Mesothelial cell of epicardium (in vitro differentiated cells): ENCODE measurements at places on chromosomes 2 and 18.

DNA sequence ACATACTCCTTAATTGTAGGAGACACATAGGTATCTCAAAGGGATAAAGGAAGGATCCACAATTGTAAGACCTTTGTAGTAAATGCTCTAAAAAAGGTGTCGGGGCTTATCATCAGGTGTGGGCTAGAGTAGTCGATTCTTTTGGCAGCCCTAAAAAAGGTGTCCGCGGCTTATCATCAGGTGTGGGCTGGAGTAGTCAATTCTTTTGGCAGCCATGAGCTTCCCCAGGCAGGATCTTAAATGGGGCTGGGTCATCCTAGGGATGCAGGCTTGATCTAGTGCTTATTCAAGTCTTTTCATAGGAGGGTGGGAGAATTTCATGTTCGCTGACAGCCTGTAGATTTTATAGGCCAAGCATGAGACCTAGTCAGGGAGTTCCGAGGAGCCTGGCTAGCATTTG is 406.4 kb upstream of the VWC2L start:
- DNase-seq = no peak

- DNase-seq = no peak
Observed at GRCh38 chr18:13279181-13280069, 60.9 kb downstream of the LDLRAD4 start.

DNA sequence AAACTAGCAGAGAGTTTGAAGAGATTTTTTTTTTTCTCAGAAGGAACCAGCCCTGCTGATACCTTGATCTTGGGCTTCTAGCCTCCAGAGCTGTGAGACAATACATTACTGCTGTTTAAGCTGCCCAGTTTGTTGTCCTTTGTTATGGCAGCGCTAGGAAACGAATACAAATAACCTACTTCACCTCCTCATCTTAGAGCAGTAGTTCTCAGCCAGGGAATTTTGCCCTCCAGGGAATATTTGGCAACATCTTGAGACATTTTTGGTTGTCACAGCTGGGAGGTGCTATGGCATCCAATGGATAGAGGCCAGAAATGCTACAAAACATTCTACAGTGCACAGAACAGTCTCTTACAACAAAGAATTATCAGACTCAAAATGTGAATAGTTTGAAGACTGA is 43.9 kb upstream of the BCL11A start:
- DNase-seq = no peak

GRCh38 chr2:108637304-108637669 is 82.0 kb upstream of the RANBP2 start:
- DNase-seq = no peak

DNA sequence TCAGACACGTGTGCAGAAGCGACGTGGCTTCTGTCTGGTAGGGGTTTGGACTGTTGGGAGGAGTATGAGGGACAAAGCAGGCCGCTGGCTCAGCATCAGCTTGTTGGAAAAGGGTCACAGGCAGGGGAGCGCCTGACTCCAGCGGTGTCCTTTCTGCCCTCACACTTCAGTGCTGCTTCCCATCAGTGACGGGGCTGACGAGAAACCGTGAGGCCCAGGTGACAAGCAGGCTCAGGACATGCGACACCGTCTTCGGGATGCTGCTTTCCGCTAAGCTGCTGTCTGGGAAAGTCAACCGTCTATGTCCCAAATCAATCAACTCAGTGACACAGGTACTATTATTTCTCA is 90.5 kb downstream of the USP40 start:
- DNase-seq = no peak

- DNase-seq = no peak
Observed at GRCh38 chr2:148674063-148675020, 29.8 kb downstream of the EPC2 start.

- DNase-seq = no peak
Observed at GRCh38 chr18:35904389-35905037, 68.0 kb upstream of the RMP24 start.

DNA sequence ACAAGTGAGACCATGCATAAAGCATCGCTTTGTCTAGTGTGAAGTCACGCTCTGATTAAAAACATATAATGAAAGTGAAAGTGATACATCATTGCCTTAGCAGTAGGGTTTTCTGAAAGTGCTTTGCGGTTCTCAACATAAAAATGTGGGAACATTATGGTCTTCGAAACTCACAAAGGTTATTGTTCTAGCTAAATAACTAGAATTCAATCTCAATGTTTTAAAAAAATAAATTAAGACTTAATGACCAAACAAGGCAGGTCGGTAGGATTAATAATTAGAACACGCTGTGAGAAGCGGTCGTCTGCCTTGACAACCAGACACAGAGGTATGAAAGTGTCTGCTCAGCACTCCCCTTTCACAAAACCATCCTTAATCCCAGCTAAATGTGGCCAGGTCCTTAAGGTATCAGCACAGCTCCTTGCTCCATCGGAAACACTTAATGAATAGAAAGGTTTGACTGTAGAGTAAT is 42.2 kb downstream of the KLHL14 start:
- DNase-seq = no peak

- no peak for DNase-seq
Observed at GRCh38 chr18:79540904-79541282, 138.7 kb upstream of the CTDP1 start.

DNA sequence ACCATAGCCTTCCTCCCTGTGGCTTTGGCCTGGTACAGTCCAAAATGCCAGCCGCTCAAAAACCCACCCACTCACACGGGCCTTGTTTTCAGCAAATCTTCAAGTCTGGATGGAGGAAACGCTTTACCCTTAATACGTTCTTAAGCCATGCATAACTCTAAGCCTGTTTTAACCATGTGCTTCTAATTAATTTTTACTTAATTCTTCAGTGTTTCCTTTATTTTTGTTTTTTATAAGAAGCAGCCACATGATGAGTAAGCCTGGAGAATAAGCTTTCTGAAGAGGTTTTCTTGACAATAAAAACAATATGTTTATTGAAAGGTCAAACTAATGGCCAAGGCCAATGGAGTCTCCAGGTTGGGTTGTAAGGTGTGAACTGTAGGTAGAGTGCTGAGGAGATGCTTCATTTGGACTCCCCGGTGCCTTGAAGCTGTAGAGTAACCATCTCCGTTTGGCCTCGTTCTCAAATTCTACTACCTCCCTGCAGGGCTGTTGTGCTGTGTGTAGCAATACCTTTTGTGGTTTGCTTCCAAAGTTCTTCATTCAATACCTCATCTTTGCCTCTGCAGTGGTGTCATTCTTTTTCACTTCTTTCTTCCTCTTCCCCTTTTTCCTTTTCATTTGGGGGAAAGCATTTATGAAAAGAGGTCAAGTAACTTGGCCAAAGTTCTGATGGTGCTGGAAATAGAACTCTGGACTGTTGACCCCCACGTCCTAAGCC is 113.7 kb downstream of the PRKCE start:
- no peak for DNase-seq

DNA sequence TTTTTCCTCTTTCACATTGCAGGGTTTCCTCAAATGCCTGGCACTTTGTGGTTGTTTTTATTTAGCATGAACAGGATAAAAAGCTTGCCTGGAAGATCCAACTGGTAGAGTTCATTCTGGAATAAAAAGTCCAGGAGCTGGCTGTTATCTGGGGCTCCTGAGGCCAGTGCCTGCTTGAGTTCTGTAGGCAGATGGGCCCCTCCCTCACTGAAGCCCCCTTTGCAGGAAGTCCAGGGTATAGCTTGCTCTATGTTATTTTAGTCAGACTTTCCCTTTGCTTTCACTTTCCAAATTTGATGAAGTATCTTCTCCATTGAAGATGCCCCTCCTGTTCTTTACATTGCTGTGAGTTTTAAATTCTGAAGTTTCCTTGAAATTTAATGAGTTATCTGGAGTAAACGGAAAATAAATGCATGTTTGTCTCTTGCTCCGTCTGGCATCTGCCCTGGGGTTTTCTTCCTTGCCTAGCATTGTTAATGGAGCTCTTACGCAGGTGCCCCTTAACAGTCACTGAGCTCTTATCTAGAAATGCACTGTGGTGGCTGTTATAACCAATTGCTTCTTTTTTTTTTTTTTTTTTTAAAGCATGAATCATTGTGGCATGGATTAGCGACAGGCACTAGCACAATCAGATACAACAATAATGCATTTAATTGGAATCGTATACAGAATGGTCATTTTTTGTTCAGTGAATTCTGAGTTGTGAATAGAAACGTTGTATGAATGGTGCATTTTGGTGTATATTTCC is 27.0 kb upstream of the LPIN1 start:
- no peak for DNase-seq

DNA sequence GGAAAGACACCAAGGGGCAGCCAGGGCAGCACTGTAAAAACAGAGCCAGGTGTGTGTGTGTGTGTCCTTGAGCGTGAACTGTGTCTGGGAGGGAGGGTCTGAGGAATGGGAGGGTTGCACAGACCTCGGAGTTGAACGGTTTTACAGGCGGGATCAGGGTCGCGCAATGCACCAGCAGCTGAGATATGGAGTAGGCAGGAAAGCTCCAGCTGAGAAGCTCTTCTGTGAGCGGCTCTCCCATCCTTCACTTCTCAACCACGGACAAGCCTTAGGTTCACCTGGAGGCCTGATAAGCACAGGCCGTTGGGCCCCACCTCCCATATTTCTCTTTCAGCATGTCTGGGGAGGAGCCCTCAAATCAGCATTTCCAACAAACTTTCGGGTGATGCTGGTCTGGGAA is 12.1 kb downstream of the SERTAD2 start:
- DNase-seq = no peak

GRCh38 chr2:215376103-215376780 is 59.6 kb downstream of the FN1 start:
- DNase-seq = no peak

DNA sequence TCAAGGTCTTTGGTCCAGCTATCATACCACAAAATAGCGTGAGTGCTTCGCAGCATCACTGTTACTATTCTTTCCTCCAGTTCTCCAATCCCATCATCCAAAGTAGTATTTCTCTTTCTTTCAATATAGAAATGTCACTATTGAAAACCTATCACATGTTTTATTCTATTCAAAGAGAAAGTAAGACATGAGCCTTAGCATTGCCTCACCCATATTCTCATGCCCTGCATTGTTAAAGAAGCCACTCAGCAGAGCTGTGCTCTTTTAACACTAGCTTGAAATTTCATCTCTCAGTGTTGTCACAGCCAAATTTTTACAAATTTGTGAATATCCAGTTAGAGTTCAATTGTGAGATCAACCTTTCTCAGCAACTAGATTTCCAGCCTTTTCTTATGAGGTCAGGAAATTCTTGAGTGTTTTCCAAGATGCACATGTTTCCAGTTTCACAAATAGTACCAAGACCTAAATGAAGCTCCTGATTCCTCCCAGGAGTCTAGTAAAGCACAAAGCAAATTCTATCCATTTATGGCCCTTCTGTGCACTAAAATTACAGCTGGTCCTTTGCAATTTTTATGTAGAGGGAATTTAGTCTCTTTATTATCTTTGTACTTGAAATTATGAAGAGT is 343.7 kb downstream of the SPAG16 start:
- no peak for DNase-seq

DNA sequence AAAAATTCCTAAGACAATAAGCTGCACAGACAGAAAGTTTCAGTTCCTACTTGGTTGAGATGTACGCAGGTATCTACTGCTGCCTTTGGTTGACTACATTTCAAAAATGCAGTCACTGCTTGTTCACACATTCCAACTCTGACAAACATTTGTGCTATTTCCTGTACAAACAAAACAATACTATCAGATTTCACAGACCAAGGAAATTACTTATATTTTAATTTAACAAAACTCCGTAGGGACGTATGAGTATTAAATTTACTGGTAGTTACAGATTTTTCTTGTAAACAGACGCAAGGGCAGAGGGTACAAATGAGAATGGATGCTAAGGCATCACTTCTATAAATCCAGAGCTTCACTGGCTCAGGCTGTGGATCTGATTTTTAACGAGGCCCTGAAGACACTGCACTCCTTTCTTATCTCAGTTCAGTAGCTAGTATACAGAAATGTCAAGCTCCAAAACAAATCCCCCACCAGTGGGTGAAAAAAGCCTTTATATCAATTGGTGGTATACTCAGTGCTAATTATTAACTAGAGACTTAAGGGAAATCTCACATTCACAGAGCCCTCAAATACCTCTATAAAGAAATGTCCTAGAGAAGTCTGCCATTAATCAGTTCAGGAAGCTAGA is 31.7 kb upstream of the TTC32 start:
- DNase-seq = no peak

DNA sequence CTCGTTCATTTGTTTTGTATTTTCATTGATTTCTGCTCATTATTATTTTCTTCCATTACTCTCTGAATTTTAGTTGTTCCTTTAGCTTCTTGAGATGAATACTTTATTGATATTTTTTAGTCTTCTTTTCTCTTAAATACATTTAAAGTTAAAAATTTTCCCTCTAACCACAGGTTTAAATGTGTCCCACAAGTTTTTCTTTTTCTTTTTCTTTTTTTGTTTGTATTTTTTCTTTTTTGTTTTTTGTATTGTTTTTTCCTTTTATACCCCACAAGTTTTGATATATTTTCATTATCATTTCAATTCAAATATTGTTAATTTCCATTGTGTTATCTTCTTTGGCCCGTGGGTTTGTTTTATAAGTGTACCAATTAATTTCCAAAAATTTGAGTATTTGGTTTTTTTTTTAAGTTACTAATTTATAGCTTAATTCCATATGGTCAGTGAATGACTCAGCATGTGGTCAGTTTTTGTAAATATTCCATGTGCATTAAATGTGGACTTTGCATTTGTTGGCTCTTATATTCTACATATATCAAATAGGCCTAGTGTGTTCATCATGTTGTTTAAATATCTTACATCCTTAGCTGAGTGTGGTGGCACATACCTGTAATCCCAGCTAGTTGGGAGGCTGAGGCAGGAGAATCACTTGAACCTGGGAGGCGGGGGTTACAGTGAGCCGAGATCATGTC is 16.2 kb downstream of the CENPO start:
- DNase-seq = no peak

GRCh38 chr2:25062511-25062917 is 20.6 kb downstream of the EFR3B start:
- DNase-seq = no peak

DNA sequence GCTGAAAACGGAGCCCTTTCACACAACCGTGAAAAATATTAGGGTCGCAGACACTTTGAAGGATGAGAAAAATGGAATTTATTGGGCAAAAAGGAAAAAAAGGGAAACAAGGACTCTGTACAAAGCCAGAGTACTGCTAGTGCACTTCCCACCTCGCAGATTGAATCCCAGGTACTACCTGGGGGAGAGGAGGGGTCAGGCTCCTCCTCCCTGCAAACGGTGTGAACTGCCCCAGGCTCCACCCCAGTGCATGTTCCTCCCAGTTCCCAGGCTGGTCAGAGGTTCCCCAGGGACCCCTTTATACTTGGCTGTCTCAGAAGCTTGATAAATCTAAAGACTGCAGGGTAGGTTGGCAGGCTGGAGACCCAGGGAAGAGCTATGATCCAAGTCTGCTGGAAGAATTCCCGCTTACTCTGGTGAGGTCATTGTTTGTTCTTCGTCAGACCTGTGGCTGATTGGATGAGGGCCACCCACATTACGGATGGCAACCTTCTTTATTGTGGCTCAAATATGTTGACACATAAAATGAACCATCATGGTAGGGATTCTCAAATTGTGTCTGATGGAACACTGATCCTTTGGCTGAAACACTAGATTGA is 290.4 kb upstream of the POU3F3 start:
- no peak for DNase-seq

- DNase-seq = no peak
Observed at GRCh38 chr2:149527998-149528755, 59.4 kb downstream of the MMADHC start.

GRCh38 chr2:231611273-231612108 is 18.8 kb downstream of the TEX44 start:
- no peak for DNase-seq

GRCh38 chr2:234135750-234136221 is 85.3 kb downstream of the SPP2 start:
- DNase-seq = peak; percentile 57
